ENCODE measurements at places on chromosomes 2 and 18.

DNA sequence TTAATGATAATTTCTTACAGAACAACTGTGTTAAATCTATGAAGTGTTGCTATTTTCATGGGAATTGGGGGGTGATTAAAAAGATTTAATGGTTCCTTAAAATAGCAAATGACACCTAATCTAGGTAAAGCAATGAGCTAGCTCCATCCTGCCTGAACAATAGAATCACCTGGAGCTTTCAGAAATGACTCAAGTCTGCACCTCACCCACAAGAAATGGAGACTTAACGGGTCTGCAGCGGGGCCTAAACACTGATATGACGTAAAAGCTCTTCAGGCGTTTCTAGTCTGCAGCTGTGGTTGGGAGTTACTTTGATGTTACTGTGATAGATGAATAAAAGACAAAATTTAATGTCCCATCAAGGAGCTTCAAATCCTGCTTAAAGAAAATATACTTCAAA, 328.2 kb downstream of the RND3 start:
- DNase-seq = no peak

- no peak for DNase-seq
Measured at GRCh38 chr2:189818249-189819038, 34.2 kb downstream of the PMS1 start.

DNA sequence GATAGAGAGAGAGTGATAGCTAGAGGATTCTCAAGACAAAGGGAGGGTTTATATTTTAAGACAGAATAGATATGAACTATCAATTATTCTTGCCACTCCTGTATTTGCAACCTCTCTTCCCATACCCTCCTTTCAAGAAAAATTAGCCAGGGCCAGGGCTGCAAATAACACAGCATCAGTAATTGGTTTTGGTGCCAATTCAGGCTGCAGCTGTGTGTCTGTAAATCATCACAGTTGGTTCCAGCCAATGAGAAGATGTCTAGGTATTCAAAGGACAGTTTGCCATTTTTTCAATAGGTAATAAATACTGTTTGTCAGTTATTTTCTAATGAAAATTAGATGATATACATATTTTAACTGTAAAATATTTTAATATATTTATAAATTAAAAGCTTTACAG, 73.5 kb downstream of the WDPCP start:
- DNase-seq = no peak

DNA sequence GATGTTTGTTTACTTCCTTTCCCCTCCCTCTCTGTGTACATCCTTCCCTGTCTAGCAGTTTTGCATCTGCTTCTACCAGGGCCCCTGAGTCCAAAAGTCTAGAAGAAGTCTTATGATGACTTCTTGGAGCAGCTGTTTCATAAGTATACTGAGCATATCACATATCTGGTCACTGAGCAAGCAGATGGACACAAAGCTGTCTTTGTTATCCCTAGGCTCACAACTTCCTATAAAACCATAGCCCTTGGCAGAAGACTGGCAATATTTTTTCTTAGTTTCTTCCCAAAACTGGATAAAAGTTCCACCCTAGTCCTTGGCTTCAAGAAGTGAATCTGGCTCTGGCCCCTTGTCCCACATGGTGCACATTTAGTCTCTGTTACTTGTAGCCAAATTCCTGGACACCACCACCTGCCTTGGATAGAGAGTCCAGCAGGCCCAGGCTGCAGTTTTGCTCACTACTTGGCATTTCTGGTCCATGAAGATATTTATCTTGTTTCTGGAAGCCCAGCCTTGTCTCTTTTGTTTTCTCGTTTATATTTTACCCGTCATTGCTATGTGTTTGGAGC, 22.5 kb downstream of the THOC1 start:
- DNase-seq = no peak

GRCh38 chr18:32902568-32903330, 129.9 kb upstream of the KLHL14 start:
- DNase-seq = no peak

GRCh38 chr2:214706986-214707385, 102.5 kb downstream of the BARD1 start:
- no peak for DNase-seq

DNA sequence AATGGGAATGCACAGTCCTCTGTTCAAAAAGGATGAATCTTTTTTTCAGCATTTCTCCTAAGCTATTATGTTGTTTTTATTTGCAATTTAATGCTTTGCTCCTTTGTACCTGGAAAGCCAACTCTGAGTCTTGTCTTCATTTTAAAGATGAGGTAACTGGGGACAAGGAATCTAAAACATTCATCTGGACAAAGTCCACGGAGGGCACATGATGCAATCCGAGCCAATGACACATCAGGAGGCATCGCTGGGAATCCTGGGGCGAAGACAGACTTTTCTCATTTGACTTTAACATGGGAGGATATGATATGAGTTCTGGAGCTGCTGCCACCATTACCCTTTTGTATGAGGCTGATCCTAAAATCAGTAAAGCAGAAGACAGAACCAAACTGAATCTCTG, 116.5 kb upstream of the REG3G start:
- DNase-seq = no peak
